ENCODE measurements at places on chromosomes 4 and X.

DNA sequence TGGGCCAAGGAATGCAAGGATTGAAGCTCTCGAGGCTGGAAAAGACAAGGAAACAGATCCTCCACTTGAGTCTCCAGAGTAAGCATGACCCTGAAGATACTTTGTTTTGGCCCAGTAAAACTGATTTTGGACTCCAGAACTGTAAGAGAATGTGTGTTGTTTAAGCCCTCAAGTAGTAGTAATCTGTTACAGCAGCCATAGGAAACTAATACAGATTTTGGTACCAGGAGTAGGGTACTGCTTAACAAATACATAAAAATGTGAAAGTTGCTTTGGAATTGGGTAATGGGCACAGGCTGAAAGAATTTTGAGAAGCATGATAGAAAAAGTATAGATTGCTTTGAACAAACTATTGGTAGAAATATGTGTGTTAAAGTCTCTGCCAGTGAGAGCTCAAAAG, 17.4 kb upstream of the FRAS1 start:
- DNase-seq, result no peak

GRCh38 chr4:74037076-74037955, 1.2 kb downstream of the CXCL3 start:
- DNase-seq, result no peak

- DNase-seq, result peak; percentile 16
Observed at GRCh38 chr4:48341776-48342605, 662 bp downstream of the SLAIN2 start.

DNA sequence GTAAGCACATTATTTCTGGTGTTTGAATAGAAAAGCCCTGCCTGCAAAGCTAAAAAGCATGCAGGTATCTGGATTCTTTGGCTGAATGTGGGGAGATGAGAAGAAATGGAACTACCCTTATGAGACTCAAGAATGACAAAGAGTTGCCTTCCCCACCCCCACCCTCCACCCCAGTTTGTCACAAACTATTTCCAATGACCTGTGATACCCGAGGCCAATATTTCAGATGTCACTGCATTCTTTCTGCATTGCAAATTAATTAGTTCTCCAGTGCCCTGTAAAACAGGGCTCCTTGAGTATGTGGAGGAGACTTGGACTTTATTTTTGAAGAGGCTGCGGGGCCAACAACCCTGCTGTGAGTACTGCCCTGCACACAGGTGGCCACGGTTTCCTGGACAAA, 116.4 kb downstream of the ZNF827 start:
- no peak for DNase-seq

DNA sequence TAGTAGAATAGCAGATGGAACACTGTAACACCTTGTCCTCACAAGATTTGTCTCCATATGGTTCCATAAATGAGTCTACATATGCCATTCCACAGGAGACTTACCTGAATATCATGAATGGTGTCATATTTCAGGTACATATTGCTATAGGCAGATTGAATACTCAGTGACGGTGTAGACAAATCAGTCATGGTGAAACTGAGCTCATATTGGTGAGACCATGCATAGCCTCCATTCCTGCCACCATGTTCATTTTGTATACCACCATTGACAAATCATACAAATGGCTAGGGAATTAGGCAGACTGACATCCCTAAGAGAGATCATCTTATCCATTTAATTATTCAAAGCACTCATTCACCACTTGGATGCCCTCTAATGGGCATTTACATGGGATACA, 38.0 kb upstream of the SPP1 start:
- DNase-seq, result no peak

Measured in activated CD4-positive, alpha-beta T cell treated with anti-CD3 and anti-CD28 coated beads, Interleukin-2, amount 50 U/mL, for 24 hours (primary cell).